ENCODE measurements at places on chromosomes 3 and 15.

DNA sequence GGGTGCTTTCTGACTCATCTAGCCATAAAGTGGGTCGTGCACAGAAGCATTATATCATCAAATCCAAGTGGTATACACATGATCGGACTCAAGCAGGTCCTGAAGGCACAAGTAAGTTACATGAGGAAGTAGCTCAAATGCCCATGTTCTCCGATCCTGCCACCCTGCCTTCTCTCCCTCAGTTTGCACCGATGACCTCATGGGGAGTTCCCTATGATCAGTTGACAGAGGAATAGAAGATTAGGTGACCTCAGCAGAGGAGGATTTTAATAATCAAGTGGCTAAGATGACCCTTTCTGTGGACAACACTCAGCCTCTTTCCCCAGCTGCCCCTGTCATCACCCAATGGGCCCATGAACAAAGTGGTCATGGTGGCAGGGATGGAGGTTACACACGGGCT is 149.5 kb downstream of the TBC1D5 start:
- DNase-seq: no peak

- DNase-seq: no peak
Observed at GRCh38 chr15:40918146-40918798, 10.9 kb upstream of the DLL4 start.

DNA sequence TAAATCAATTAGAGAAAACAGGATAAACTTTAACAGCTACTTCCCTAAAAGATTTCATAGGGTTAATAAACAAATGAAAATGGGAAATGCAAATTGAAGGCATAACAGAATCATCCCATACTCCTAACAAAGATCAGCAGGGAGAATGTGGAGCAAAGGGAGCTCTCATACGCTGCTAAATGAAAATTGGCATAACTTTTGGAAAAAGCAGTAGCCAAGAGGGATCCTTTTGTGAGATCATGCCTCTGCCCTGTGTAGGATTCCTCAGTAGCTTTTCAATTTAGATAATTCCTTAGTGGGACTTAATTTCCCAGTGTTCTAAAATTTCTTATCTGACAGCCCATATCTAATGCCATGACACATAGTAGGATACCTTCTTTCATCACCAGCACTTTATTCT is 18.2 kb downstream of the NIPA2 start:
- DNase-seq: no peak

DNA sequence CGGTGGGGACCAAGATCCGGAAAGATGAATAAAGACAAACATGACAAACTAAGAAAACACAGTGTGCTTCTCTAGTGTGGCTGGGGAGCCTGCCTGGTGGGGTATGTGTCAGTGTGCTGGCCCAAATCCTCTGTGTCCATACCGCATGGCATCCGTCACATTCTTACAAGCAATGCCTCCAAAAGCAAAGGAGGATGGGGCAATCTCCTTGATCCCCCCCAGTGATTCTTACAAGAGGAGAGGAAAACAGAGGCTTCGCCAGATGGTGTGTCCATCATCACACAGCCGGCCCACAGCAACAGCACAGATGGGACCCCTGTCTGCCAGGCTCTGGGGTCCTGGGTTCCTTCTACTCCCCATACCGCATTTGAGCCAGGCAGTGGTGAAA is 558 bp upstream of the IL17RC start:
- peak; percentile 59 for DNase-seq

GRCh38 chr3:63972196-63972595 is 51.1 kb downstream of the PSMD6 start:
- DNase-seq: no peak

GRCh38 chr3:138725116-138725515 is 109.6 kb downstream of the PIK3CB start:
- no peak for DNase-seq

DNA sequence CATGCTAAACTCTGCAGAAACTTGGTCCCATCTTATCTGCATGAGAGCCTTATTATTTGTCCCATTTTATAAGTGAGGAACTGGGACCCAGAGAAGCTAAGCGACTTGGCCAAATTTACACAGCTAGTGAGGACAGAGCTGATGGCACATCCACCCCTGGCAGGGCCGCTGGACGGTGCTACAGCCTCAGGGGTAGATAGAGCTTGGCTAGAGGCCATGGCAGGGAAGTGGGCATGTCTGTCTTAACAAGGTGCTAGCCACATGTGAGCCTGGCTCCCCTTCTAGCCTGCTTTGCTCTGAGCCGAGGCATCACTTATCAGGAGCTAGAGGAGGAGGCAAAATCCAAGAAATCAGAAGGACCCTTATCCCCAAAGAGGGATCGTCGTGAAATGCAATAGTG is 36.7 kb upstream of the SYNM start:
- DNase-seq: no peak

DNA sequence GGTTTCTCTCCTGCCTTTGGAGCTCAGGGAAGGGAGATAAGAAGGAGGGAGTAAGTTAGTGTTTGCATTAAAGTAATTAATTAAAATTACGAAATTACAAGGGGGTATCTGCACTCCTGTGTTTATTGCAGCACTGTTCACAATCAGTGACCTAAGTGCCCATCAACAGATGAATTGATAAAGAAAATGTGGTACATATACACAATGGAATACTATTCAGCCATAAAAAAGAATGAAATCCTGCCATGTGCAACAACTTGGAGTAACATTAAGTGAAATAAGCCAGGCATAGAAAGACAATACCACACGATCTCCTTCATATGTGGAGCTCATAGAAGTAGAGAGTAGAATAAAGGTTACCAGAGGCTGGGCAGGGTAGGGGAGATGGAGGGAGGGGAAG is 202.0 kb downstream of the SHQ1 start:
- no peak for DNase-seq
